ENCODE measurements at places on chromosomes 6 and 20.

DNA sequence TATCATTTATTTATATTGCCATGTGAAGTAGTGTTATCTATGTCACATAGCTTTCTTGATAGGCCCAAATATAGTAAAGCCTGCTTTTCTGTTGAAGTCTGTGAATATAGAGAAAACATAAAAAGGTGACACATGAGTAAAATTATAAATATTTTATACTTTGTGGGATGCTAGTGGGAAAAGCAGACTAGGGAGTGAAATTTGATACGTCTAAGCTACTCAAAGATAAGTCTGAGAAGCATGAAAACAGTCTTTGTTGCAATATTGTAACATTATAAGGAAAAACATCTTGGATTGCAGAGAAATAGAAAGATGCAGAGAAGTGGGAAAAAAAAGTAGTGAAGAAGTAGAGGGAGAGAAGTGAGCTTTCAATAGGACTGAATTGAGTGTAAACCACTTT lies 75.4 kb downstream of the ZNF292 start:
- DNase-seq, result no peak

GRCh38 chr6:167794161-167795157 lies 32.3 kb upstream of the AFDN start:
- DNase-seq, result no peak

DNA sequence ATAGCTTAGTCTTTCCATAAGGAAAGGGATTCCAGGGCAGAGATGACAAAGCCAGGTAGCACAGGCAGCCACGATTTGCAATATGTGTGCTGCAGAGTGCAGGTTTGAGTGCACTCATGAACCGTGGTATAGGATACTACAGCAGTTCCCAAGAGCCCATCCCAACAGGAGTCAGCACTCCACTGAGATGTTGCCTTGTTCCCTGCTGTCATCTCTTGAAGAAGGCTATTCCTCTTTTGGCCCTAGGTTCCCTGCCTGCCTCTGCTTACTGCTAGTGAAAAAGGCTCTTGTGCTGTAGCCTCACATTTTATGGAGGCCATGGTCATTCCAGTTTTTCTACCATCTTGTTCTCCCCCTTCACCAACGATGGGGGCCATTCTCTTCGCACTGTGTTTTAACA lies 40.2 kb downstream of the RALY start:
- DNase-seq, result no peak

GRCh38 chr6:30689022-30689865 lies 1.5 kb downstream of the NRM start:
- DNase-seq, result no peak

- no peak for DNase-seq
Measured at GRCh38 chr6:54426995-54427394, 118.8 kb downstream of the TINAG start.

GRCh38 chr20:61640131-61640870 lies 388.2 kb downstream of the CDH4 start:
- DNase-seq, result no peak

DNA sequence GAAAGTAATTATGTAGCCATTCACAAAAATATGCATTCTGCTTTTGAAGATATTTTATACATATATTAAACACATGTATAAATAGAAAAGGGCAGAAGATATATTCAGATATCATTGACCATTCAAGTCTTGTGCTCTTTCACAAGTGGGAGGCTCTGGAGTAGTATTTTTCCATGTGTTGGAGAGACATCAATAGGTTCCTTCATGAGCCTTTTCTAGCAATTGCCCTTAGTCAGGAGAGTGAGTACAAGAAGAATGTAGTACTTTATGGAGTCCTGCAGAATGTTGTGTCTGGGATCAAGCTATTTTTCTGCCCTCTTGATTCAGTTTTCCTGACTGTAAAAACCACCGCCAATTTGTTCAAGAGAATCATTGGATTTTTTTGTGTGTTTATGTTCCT lies 117.9 kb downstream of the LRRC1 start:
- DNase-seq, result no peak

GRCh38 chr20:34452281-34452982 lies 63.8 kb upstream of the DYNLRB1 start:
- no peak for DNase-seq
